ENCODE measurements at places on chromosomes 6 and 20. TPM values are rescaled to one million over a fixed set of nuclear protein-coding genes. Genes with fewer than 3 reads are reported as not detected.

ARHGAP18 gene
- 15.4 TPM for total RNA-seq

BTN1A1 gene
- total RNA-seq, result 0.06 TPM

EYA2 gene
- not detected for total RNA-seq

RBL1 gene
- 15.9 TPM for total RNA-seq

GSTA3 gene
- not detected for total RNA-seq

MAP7 gene
- not detected for total RNA-seq

WFDC10B gene
- total RNA-seq, result not detected

DNA sequence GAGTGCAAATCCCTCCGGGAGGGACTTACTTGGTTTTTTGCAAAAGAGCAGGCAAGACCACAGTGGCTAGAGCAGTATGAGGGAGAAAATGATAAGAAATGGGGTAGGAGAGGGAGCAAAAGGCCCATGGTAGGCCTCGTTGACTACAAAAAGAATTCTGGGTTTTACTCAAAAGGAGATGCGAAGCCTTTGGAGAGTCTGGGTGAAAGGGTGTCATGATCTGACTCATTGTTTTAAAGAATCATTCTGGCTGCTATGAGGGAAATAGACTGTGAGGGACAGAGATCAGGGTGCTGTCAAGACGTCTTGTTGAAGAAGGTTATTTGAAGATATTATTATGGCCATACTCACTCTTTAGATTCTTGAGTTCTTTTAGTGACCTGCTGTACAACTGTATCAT, 13.0 kb downstream of the TBC1D32 start:
- DNase-seq, result no peak

GRCh38 chr20:15857173-15857784, 716.0 kb downstream of the KIF16B start:
- no peak for DNase-seq

- DNase-seq, result no peak
Observed at GRCh38 chr20:9141070-9141469, 72.2 kb downstream of the PLCB4 start.

DNA sequence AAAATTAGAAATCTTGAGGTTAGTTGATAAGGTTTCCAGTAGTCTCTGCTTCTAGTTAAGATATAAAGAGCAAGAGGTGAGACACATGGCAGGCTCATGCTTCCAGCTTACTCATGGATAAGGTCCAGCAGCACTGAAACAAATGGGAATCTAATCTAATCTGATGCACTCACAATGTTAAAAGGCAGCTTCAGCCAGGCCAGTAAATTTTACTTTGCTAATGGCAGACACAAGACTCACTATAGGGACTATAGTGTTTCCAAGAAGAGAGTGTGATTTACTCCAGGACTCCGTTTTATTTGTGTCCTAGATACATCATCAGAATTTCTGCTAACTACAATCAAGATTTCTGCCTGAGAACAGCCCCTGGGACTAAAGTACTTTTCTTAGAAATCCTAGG, 324.8 kb downstream of the SMOC2 start:
- DNase-seq, result no peak

DNA sequence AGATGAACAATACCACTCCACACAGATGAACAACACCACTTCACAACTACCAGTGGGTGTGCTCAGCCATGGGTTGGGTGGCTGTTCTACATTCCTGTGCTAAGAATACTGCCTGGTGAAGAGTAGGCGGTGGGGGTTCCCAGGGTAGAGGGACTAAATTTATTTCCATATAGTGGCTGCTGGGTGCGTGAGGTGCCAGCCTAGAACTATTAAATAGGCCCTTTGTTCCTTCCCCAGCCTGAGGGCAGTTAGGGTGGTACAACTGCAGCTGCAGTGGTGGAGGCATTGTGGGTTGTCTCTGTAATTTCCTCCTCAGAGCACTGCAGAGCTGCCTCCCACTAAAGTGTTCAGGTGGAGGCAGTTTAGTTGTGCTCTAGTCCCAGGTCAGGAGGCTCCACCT, 618.4 kb downstream of the MMUT start:
- no peak for DNase-seq

GRCh38 chr6:14281811-14282660, 164.5 kb downstream of the CD83 start:
- no peak for DNase-seq

DNA sequence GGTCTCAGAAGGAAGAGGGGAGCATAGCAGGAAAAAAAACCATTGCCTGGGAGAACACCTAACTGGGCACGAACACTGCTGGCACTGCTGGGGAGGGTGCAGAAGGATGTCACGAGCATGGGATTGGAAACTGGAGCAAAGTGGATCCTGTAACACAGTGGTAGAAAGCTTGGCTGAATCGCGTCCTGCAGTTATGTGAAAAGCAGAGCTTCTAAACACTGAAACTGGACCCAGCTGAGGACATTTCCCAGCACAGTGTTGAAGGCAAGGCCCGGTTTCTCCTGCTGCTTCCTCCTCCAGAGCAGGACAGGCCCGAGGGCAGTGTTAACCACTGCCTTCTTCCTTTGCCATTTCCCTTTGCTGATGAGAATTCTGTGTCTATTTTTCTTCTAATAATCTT, 6.7 kb downstream of the APMAP start:
- peak; percentile 52 for DNase-seq

GRCh38 chr20:46512943-46513844, at the start of gene ZNF334:
ZNF334 (minus strand) TSS chr20:46513559; CDS start chr20:46512102, 1,457 bp downstream.
- peak; percentile 88 for DNase-seq

- no peak for DNase-seq
Observed at GRCh38 chr6:87522686-87523085, 49.9 kb downstream of the SLC35A1 start.

DNA sequence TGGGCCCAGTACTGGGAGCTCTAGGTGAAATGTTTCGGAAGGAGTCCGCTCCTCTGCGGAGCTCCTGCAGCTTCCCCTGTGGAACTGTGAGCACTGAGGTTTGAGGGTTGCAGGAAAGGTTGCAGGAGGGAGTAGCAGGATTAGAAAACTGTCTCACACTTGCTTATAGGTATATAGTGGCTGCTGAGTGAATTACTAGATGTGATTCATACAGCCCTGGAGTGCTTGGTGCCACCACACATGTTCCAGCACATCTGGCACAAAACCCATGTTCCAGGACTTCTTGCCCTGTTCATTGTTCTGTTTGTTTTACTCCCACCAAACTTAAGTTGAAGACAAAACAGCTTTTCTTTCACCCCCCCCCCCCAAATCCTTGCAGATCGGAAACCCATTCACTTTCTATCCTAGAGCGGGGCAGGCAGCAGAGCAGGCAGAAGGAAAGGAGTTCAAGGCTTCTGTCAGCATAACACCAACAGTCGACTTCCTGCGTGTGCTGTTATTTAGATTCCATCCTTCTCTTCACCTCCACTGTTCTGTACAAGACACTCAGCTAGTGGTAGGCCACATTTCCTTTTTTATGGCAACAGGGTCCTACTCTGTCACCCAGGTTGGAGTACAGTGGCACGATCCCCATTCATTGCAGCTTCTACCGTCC, 669 bp upstream of the PEX6 start:
- no peak for DNase-seq

DNA sequence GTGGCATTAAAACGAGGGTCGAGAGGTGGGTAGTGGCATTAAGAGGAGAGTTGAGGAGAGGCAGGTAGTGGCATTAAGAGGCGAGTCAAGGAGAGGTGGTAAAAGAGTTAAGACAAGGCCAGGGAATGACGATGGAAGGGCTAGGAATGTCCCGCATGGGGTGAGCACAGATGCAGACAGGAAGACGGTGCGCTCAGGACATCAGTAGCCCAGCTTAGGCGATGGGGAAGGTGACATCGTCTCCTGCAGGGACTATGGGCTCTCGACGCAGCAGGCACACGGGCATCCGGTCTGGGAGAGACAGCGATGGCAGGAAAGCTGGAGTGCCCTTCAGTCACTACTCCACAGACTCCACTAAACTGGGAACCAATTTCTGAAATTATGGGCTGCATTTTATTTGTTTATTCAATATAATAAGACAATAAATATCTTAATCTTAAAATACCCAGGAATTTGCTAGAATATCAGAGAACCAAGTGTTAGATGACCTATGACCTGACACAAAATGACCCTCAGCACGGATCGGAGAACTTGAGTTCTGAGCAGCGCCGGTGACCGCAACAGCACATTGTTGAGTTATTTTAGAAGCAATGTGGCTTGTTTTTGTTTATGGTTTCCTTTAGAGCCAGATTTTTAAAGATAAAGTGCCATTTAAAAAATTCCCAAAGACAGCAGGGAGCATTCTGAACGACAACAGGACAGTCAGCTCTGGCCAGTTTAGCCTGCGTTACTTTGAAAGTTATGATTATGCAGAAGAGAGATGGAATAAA, 177.7 kb downstream of the SMOC2 start:
- no peak for DNase-seq

GRCh38 chr20:59604741-59605600, 631 bp downstream of the PHACTR3 start:
- peak; percentile 44 for DNase-seq

- no peak for DNase-seq
Observed at GRCh38 chr6:40722553-40723258, 135.5 kb upstream of the LRFN2 start.

DNA sequence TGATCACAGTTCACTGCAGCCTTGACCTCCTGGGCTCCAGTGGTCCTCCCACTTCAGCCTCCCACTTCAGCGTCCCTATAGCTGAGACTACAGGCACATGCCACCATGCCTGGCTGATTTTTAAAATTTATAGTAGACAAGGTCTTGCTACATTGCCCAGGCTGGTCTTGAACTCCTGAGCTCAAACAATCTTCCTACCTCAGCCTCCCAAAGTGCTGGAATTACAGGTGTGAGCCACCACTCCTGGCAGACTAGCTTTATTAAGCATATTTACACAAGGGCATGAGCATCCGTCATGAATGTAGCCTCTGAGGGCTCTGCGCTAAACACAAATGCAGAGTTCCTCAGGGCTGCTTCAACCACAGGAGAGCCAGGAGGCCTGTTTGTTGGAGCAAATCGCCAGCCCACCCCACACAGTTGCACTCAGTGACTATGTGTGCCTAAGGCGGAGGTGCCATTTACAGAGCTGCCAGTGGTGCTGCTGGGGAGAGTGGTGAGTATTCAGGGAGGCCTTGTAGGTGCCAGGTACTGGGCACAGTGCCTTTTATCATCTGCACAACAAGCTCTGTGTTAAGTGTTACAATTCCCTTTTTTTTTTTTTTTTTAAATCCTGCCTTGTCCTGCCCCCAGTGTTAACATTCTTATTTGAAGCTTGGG, 78.2 kb downstream of the PSMG4 start:
- DNase-seq, result no peak

GRCh38 chr6:116010790-116011401, 49.8 kb downstream of the FRK start:
- peak; percentile 71 for DNase-seq

All from G401 (cell line).